Smooth muscle cell of the umbilical artery (primary cell): ENCODE measurements at places on chromosomes 1 and 21. TPM values are rescaled to one million over a fixed set of nuclear protein-coding genes. Genes with fewer than 3 reads are reported as not detected.

HSF2BP gene
- 2.0 and 3.6 TPM in 2 replicates for total RNA-seq

PSMB2 gene
- 14.8 and 30.8 TPM in 2 replicates for total RNA-seq

FYB2 gene
- not detected in 2 replicates for total RNA-seq

UCHL5 gene
- total RNA-seq, result 24.9 and 44.7 TPM in 2 replicates

SLC6A9 gene
- 7.7 and 11.0 TPM in 2 replicates for total RNA-seq

CD1E gene
- total RNA-seq, result not detected in 2 replicates

GOLT1A gene
- total RNA-seq, result not detected in 2 replicates

ITPKB gene
- total RNA-seq, result 2.7 and 3.2 TPM in 2 replicates

KCNA2 gene
- not detected in 2 replicates for total RNA-seq

F13B gene
- not detected in 2 replicates for total RNA-seq

WDR64 gene
- not detected in 2 replicates for total RNA-seq

TIAM1 gene
- total RNA-seq, result 3.0 and 14.0 TPM in 2 replicates

IGSF3 gene
- 0.89 and 2.4 TPM in 2 replicates for total RNA-seq

SLC35D1 gene
- 31.8 and 40.1 TPM in 2 replicates for total RNA-seq

BARHL2 gene
- total RNA-seq, result not detected in 2 replicates

PRAMEF26 gene
- not detected in 2 replicates for total RNA-seq

MRPS21 gene
- total RNA-seq, result 34.7 and 52.0 TPM in 2 replicates

ERICH3 gene
- total RNA-seq, result 0.05 TPM in 1 of 2 replicates, not detected in the other

LYST gene
- total RNA-seq, result 17.5 and 20.9 TPM in 2 replicates

IL6R gene
- total RNA-seq, result 0.30 and 1.1 TPM in 2 replicates

FBXO2 gene
- total RNA-seq, result 1.6 and 3.6 TPM in 2 replicates

GRIK1 gene
- not detected in 2 replicates for total RNA-seq

CD247 gene
- not detected in 2 replicates for total RNA-seq

CALML6 gene
- total RNA-seq, result 0.59 and 0.88 TPM in 2 replicates

TNNT2 gene
- not detected in 2 replicates for total RNA-seq

LRRC71 gene
- total RNA-seq, result 0.37 TPM in 1 of 2 replicates, not detected in the other

LCE1F gene
- total RNA-seq, result not detected in 2 replicates

NEGR1 gene
- 14.0 and 22.6 TPM in 2 replicates for total RNA-seq

CD101 gene
- under 0.01 and 0.18 TPM in 2 replicates for total RNA-seq

GBP7 gene
- total RNA-seq, result not detected in 2 replicates

KCNE2 gene
- not detected in 2 replicates for total RNA-seq

CLDN17 gene
- total RNA-seq, result not detected in 2 replicates

TFF1 gene
- total RNA-seq, result not detected in 2 replicates

CNKSR1 gene
- 0.30 and 0.74 TPM in 2 replicates for total RNA-seq

SELE gene
- not detected in 2 replicates for total RNA-seq

SPATA46 gene
- total RNA-seq, result not detected in 2 replicates

GPR61 gene
- 0.59 TPM in 1 of 2 replicates, not detected in the other for total RNA-seq

ZNF683 gene
- total RNA-seq, result not detected in 2 replicates

ZNF695 gene
- 0.59 and 1.7 TPM in 2 replicates for total RNA-seq

ECE1 gene
- total RNA-seq, result 118 and 284 TPM in 2 replicates

CD244 gene
- total RNA-seq, result not detected in 2 replicates

SERTAD4 gene
- 0.59 and 0.78 TPM in 2 replicates for total RNA-seq

P3R3URF gene
- not detected in 2 replicates for total RNA-seq

ANKRD34A gene
- total RNA-seq, result under 0.01 and 1.2 TPM in 2 replicates

PRR9 gene
- 0.51 TPM in 1 of 2 replicates, not detected in the other for total RNA-seq

FALEC gene
- total RNA-seq, result not detected in 2 replicates

PGLYRP4 gene
- total RNA-seq, result not detected in 2 replicates

HTR1D gene
- total RNA-seq, result 0.05 TPM in 1 of 2 replicates, not detected in the other

USH2A gene
- not detected in 2 replicates for total RNA-seq

TSSK3 gene
- total RNA-seq, result 0.30 TPM in 1 of 2 replicates, not detected in the other
